Fibroblast of the aortic adventitia (primary cell): ENCODE measurements at places on chromosomes 7 and 10.

DNA sequence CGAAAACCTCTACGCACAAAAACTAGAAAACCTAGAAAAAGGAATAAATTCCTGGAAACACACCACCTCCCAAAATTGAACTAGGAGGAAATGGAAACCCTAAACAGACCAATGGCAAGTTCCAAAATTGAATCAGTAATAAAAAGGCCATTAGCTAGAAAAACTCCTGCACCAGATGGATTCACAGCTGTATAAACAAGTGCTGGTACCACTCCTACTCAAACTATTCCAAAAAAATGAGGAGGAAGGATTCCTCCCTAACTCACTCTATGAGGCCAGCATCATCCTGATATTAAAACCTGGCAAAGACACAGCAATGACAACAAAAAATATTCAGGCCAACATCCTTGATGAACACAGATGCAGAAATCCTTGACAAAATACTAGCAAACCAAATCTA, 228.2 kb downstream of the CHRM2 start:
- peak; percentile 59 for DNase-seq

DNA sequence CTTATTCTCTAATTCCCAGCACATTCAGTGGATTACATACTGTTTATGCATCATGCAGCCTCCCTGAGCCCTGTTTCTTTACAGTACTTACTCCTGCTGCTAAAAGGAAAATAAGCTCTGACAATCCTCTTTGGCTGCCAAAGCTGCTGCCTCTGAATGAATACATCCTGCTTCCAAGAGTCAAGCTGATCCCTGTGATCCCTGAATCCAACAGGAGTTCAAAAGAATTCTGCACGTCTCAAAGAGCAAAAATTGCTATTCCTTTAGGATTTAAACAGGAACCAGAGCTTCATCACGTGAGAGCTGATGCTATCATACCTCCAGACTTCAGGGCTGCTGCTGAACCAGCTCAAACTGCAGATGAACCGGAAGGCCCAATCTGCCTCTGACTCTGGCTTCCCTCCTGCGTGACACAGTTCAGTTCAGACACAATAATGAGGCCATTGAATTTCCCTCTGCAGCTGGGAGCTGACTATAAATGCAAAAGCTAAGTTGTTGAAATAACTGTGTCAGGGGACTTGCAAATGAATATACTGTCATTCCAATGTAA, 851.0 kb upstream of the PHF14 start:
- DNase-seq, result no peak

- DNase-seq, result no peak
These were observed 1.7 kb downstream of the ADAM8 start for GRCh38 chr10:133274751-133275683.

DNA sequence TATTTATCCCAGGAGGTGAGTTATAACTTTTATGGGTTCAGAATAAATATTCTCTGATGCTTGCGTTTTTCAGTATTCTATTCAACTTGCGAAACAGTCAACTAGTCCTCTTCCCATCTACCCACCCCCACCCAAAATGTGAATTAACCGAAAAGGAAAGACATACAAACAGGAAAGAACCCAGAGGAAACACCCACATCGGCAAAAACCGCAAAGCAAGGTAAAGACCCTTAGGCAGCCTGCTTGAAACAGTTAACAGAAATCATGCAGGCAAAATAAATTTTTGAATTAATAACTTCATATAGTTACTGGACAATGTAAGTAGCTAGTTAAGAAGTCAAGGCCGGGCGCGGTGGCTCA, 5.4 kb downstream of the ZC3HAV1 start:
- DNase-seq, result no peak

DNA sequence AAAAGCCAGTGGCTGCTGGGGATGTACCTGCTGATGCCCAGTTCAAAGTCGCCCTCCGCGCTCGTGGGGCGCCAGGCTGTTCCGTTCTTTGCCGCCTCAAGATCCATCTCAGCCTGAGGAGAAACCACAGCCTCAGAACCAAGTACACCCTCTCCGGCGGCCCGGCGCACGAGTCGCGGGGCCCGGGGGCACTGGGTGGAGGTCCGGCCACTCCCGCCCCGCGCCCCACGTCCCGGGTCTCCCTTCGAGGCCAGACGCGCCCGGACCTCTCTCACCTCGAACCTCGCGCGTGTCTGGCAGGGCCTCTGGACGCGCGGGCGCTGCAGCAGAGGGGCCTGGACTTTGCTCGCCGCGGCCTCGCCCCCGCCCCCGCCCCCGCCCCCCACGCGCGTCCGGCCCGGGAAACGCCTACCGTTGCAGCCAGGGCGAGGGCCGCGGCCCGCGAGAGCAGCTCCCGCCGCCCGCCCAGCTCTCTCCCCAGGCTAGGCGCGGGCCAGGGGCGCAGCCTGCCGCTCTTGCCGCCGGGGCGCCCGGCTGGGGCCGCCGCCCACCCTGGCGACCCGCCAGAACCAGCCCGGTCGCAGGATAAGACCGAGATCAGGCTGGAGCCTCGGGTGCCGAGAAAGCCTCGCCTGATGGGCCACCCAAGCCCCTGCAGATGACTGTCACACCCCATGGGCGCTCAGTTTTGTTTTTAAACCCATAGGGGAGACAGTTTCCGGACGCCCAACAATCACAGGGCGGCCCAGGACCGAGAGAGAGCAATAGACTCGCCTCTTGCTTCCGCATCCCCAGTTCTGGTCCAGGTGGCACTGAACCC, at the start of gene ABCB4:
Gene ABCB4, minus strand, starts transcription at position 322 of the 820 bp plus-strand sequence. Its CDS starts 215 bp downstream, at position 107.
- DNase-seq, result no peak

DNA sequence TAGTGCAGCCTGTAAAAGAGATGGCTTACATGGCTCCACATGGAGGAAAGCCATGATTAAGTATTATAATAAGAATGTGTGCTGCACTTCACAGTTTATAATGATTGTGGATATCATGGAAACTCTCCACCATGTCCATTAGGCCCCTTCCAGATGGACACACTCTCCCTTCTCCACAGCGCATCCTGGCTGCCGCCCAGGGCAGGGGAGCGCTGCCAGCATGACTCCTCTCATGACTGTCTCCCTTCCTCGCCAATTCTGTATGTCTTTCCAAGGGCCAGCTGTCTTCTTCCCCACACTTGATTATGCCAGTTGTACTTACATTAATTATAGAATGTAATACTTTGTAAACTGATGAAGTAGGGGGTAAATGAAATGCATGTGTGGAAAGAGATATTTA, 259.3 kb upstream of the TMEM72 start:
- peak; percentile 36 for DNase-seq

- peak; percentile 14 for DNase-seq
These were observed 241.5 kb downstream of the PHTF2 start for GRCh38 chr7:78039790-78040776.

GRCh38 chr7:2405201-2405600, 1.8 kb downstream of the CHST12 start:
- DNase-seq, result no peak

- DNase-seq, result no peak
These were observed 6.6 kb upstream of the AKR1B1 start for GRCh38 chr7:134465491-134465890.

DNA sequence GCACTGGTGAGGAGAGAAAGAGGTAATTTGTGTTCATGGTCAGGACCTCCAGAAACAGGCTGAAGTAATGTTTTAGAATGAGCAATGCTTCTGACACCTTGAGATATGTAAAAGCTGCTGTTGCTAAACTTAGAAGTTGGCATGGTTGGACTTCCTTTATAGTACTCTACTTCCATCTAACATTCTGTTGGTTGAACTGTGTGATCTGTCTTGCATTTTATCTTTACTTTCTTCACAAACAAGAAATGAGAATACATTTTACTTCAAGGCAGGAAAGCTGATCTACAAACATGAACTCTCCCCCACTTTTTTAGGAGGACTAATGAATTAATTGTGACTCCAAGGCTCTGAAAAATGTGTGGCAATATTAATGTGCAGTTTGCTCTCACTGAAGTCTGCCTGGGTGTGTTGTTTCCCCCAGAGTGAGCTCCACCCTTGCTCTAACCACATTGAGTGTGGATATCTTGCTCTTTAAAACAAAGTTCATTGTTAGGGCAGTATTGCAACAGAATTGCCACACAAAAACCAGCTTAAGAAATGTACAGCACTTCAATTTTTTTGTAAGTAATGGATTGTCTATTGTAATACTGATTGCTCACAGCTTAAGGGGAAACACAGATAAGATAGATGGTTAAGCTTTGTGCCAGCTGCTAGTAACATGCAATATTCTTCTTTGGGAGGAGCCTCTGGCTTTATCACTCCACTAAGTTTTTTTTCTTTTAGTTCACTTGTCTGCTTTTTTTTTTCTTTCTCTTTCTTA, 69.0 kb downstream of the ADD3 start:
- DNase-seq, result peak; percentile 99

DNA sequence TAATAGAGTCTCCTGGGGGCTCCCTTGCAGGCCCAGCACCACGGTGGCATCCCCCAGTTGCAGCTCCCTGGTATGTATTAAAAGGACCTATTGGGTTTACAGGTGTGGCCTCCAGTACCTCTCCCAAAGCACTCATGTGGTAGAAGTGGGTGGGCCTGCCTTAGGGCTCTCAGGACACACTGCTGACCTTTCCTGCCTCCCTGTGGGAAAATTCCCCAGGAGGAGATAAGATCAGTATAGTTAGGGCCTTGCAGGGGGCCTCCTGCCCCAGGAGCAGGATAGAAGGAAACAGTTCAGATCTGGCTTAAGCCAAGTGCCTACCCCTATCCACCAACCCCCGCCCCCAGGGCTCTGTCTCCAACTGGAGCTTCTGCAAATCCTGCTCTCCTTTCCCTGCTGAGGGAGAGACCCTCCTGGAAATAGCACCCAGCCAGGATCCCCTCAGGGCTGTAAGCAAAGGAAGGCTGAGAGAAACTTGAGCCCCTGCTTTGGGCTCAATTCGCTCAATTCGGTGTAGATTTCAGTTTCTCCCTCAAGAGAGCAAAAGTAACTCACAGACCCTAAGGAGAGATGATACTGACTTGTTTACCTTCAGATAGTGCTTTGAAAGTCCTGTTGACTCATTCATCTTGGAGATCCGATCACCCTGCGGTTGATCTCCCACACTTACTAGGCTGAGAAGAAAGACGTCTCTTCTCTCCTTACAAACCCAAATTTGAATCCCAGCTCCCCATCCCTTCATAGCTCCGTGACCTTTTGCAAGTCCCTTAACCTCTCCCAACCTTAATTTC, 130.6 kb downstream of the WDR11 start:
- DNase-seq, result no peak

DNA sequence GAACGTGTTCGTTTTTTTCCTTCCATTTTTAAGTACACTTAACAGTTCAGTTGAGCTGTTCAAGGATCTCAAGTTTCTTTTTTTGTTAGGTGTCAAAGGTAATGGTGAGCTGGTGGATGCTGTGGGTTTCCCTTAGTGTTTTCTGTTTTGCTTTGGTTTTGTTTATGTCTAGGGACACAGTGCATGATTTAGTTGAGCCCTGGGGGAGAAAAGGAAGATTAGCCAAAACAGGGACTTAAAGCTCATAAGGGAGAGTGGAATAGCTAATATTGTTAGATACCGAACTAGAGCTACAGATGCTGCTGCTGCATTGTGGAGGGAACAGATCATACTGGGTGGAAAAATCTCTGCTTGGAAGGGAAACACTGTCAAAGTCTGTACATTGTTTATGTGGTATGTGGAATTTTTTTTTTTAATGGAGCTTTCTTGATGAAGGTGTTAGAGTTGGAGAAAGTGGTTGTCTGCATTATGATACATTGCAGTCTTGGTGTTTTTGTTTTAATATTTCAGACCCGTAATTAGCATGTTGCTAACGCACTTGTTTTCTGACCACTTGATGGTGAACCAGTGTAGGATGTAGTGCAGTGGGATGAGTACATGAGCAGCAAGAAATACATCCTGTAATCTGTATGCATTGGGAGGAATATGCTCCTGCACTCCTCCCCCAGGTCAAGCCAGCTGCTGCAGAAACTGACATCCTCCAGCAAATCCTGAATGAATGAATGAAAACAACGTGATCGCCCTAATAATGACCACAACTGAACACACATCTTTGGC, 2.1 kb downstream of the GLCCI1 start:
- peak; percentile 26 for DNase-seq

GRCh38 chr10:5932345-5932744, 42.3 kb downstream of the FBH1 start:
- peak; percentile 16 for DNase-seq

- no peak for DNase-seq
These were observed 351.8 kb downstream of the INHBA start for GRCh38 chr7:41351091-41351490.

GRCh38 chr10:34024282-34024681, 689.8 kb upstream of the NRP1 start:
- no peak for DNase-seq

DNA sequence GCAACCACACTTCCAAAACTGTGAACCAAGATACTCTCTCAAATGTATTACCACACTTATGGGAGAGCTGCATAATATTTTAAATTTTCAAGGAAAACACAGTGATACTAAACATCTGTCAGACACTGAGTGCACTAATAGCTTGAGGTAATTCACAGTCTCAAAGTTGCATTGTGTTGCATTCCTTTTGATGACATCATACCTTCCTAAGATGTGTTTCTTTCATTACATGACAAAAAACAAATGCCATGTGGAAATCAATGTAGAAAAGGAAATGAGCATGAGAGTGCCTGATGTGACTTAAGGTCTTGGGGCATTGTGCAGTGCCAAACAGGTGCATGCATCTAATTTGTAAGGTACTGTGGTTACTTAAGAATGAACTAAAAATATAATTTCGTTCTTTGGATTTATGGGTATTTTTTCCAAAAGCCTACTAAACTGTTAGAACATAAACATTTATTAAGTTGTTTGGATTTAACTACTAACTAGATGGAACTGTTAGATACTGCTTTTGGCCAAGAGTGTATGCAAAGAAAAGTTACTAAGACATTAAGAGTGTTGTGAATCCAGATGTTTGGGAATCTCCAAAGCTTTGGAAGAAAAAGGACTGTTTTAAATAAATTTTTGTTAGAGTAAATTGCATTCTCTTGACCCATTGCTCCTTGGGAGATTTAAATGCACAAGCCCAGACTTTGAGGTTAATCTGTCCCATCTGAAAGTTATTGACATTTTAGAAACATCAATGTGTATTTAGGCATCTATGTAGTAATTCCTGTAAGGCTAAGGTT, 496.2 kb upstream of the SEMA3D start:
- peak; percentile 37 for DNase-seq

- no peak for DNase-seq
These were observed 19.9 kb downstream of the BTBD16 start for GRCh38 chr10:122290833-122291532.

GRCh38 chr10:28963539-28964221, 286.4 kb downstream of the BAMBI start:
- DNase-seq, result no peak

- no peak for DNase-seq
These were observed 217.3 kb upstream of the CCDC6 start for GRCh38 chr10:60123668-60124067.

- DNase-seq, result no peak
These were observed 68.6 kb upstream of the TMEM168 start for GRCh38 chr7:112858838-112859237.

- no peak for DNase-seq
These were observed 266.2 kb downstream of the SLC25A13 start for GRCh38 chr7:96055717-96056116.

DNA sequence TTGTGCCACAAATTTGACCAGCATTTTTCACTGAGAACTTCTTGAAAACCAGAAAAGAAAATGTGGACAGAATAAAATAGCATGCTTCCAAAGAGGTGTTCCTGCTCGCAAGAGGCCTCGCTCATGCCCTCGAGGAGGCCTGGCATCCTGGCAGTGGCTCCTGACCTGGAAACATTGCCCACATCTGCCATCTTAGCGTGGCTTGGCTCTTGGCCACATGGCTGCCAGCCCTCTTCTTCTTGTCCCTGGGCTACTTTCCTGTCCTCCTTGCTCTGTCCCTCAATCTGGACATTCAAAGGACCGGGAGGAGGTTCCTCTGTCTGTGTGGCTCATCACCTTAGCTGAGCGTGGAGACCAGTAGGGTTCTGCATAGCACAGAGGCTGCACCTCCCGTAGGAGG, 131.6 kb upstream of the TMEM72 start:
- no peak for DNase-seq

- DNase-seq, result peak; percentile 89
These were observed 169.7 kb upstream of the PHYHIPL start for GRCh38 chr10:59006511-59007306.
